ENCODE measurements at places on chromosomes 1 and 21. TPM values are rescaled to one million over a fixed set of nuclear protein-coding genes. Genes with fewer than 3 reads are reported as not detected.
A peak's percentile ranks its signal among the peaks of the same experiment; 100 is the strongest.

Gene CLCA2
- total RNA-seq = not detected

GRCh38 chr1:5615076-5615475 lies 377.1 kb downstream of the NPHP4 start:
- H3K27ac ChIP-seq = no peak overlapping the region
- DNase-seq = no peak
- H3K27me3 ChIP-seq = peaks cover 6% of the 10 kb centered on the region
- H3K4me3 ChIP-seq = no peak overlapping the region
- H3K4me1 ChIP-seq = no peaks in the 10 kb centered on the region
- H3K36me3 ChIP-seq = no peaks in the 10 kb centered on the region

DNA sequence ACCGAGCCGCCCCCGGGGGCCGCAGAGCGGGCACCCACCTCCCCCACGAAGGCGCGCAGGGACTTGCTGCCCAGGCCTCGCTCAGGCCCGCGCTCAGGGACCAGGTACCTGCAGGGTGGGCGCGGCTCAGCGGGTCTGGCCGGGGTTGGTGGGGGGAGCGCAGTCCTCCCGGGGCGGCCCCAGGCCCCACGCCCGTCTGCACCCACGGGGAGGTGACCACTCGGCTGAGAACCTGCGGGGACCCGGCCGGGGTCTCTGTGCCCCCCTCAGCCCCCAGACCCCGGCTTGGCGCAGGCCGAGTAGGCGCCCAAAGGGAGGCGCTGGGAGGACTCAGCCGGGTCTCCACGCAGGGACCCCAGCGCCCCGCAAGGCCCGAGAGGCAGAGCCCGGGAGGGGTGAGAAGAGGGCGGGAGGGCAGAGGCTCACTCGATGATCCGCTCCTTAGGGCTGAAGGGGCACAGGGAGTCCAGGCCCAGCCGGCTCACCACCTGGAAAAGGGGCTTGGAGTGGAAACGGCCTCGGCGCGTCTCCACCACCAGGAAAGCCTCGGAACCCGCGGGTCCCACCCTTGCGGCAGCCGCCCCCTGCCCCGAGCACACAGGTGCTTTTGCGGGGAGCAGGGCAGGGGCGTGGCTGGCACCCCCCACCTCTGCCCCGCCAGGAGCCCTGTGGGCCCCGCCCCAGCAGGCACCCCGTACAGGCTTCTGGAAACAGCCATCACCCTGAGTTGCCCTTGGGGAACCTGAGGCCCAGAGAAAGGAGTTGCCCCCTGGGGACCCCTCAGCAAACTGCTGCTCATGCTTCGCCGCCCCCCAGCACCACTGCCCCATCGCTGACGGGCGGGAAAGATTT lies 9.3 kb downstream of the FTCD start:
- peaks cover 30% of the 10 kb centered on the region for H3K27me3 ChIP-seq
- H3K4me1 ChIP-seq = peaks cover 19% of the 10 kb centered on the region
- H3K36me3 ChIP-seq = no peaks in the 10 kb centered on the region
- DNase-seq = no peak
- H3K27ac ChIP-seq = no peak overlapping the region

DNA sequence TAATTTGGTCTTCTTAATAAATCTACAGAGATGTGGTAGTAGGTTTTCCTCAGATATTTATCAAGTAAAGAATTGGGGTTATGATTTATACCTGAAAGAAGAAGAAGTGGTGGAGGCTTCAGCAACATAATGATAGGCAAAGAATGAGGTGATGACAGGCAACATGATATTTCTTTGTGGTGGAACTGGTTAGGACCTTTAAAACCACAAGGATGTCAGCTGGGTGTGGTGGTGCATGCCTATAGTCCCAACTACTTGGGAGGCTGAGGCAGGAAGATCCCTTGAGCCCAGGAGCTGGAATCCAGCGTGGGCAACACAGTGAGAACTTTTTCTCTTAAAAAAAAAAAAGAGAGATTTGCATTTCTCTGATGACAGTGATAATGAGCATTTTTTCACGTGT lies 34.1 kb upstream of the COL11A1 start:
- no peak for DNase-seq
- H3K4me1 ChIP-seq = no peaks in the 10 kb centered on the region

DNA sequence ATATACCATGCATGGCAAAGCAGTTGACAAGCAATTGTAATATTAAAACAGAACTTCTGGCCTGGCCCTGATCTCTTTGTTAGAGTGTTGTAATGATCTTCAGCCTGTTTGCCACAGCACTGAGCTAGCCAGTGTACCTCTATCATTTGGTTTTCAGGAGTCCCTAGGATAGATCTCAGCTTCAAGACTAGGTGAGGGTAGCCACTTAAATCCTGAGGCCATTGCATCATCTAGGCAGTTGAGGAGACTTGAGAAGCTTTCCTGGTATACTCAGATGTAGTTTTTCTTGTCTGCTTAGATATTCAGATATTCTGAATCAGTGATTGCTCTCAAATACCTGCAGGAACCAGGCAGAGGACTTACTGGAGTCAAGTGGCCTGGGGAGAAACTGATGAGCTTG lies 14.7 kb downstream of the S1PR1 start:
- H3K4me1 ChIP-seq = peaks cover 4% of the 10 kb centered on the region
- no peak for DNase-seq
- no peaks in the 10 kb centered on the region for H3K27me3 ChIP-seq

Gene HSD17B7
- 60.1 TPM for total RNA-seq

DNA sequence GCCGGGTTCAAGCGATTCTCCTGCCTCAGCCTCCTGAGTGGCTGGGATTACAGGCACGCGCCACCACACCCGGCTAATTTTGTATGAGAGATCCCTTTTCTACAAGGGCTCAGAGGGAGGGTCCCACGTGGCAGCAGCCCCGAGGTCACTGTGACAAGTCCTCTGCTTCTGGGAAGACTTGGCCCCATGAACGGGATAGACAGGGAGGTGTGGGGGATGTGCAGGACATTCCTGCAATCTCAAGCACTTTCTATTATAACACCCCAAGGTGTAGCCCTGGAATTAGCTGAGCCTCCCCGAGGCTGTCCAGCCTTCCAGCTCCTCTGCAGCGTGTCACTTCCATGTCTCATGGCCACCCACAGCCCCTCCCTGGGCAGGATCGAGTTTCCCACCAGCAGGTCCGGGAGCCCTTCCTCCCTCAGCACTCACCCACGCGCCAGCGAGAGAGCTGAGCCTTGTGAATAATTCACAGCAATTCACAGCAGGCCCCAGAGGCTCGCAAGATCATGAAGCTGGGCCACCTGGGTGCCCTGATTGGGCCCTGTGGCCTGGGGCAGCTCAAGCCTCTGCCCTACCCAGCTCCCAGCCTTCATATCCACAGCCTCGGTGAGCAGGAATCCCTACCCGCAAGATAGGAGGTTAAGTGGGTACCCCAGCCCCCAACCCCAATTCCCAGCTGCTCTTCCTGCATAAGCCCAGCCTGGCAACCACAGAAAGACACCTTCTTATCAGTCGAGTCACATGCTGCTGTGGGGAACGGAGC lies 22.8 kb upstream of the RNU1-4 start:
- peaks cover 9% of the 10 kb centered on the region for H3K4me1 ChIP-seq
- no peak for DNase-seq
- H3K4me3 ChIP-seq = no peak overlapping the region
- peaks cover 5% of the 10 kb centered on the region for H3K27me3 ChIP-seq
- H3K27ac ChIP-seq = no peak overlapping the region
- H3K36me3 ChIP-seq = no peaks in the 10 kb centered on the region

- no peak for DNase-seq
- peaks cover 17% of the 10 kb centered on the region for H3K4me1 ChIP-seq
- no peaks in the 10 kb centered on the region for H3K36me3 ChIP-seq
- H3K4me3 ChIP-seq = no peak overlapping the region
- H3K27me3 ChIP-seq = no peaks in the 10 kb centered on the region
- H3K27ac ChIP-seq = no peak overlapping the region
These were observed 896 bp upstream of the PLA2G2A start for GRCh38 chr1:19980314-19980713.

GRCh38 chr1:243407284-243408018 lies 151.6 kb downstream of the SDCCAG8 start:
- H3K4me3 ChIP-seq = no peak overlapping the region
- peaks cover 9% of the 10 kb centered on the region for H3K36me3 ChIP-seq
- no peaks in the 10 kb centered on the region for H3K27me3 ChIP-seq
- no peaks in the 10 kb centered on the region for H3K4me1 ChIP-seq
- no peak overlapping the region for H3K27ac ChIP-seq
- no peak for DNase-seq

Gene SPRR2F
- total RNA-seq = not detected

DNA sequence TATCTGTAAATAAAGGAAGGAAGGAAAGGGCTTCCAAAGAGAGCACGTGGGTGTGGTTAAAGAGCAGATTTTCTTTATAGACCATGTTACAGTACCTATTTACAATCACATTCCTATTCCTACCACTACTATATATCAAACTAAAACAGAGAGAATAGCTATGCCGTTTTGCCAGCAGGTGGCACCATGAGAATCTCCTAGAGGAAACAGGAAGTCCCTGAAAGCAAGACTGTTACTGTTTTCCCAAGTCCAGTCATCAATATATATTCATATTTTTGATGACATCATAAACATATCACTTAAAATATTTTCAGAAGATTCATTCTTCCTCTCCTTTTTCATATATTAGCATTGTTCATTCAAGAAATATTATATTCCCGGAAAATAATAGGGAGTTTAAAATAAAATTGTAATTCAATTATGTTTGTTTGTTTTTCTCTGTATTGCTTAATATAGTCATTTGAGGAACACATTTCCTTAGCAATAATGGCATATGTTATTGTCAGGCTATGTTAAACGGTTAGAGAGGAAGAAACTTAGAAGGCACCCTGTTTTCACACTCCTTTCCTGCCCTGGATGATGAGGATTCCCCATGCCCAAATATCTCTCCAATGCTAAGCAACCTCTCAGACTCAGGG lies 6.6 kb downstream of the CCDC190 start:
- H3K4me1 ChIP-seq = no peaks in the 10 kb centered on the region
- no peak overlapping the region for H3K27ac ChIP-seq
- H3K27me3 ChIP-seq = no peaks in the 10 kb centered on the region
- no peak overlapping the region for H3K4me3 ChIP-seq
- no peaks in the 10 kb centered on the region for H3K36me3 ChIP-seq

Gene GFI1
- 0.16 TPM for total RNA-seq

GRCh38 chr1:161307892-161308638 lies 1.7 kb downstream of the MPZ start:
- H3K4me3 ChIP-seq = peak overlapping the region; percentile 58
- H3K27me3 ChIP-seq = no peaks in the 10 kb centered on the region
- peaks cover 3% of the 10 kb centered on the region for H3K36me3 ChIP-seq
- peak overlapping the region; percentile 8 for H3K27ac ChIP-seq

Gene FOXJ3
- 40.2 TPM for total RNA-seq

Gene PPIAL4G
- total RNA-seq = not detected

DNA sequence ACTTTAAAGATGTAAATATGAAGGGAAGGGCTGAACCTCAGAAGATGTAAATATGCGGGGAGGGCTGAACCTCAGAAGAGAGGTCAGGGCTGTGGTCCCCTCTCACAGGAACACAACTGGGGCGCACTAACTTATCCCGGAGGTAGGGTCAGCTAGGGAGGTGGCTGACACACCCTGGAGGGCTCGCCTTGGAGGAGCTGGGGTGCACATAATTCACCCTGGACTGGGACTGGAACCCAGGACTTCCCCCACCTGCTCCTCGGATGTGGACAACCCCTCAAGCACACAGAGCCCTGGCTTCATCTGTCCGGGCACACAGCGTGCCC lies 13.9 kb upstream of the TTC39A start:
- peak overlapping the region; percentile 21 for H3K4me3 ChIP-seq
- H3K27me3 ChIP-seq = peaks cover 50% of the 10 kb centered on the region
- H3K4me1 ChIP-seq = peaks cover 22% of the 10 kb centered on the region
- no peak for DNase-seq

- H3K27ac ChIP-seq = no peak overlapping the region
- no peaks in the 10 kb centered on the region for H3K27me3 ChIP-seq
- H3K4me1 ChIP-seq = peaks cover 14% of the 10 kb centered on the region
- no peak for DNase-seq
These were observed 114.2 kb upstream of the ATP1A1 start for GRCh38 chr1:116258668-116259419.

DNA sequence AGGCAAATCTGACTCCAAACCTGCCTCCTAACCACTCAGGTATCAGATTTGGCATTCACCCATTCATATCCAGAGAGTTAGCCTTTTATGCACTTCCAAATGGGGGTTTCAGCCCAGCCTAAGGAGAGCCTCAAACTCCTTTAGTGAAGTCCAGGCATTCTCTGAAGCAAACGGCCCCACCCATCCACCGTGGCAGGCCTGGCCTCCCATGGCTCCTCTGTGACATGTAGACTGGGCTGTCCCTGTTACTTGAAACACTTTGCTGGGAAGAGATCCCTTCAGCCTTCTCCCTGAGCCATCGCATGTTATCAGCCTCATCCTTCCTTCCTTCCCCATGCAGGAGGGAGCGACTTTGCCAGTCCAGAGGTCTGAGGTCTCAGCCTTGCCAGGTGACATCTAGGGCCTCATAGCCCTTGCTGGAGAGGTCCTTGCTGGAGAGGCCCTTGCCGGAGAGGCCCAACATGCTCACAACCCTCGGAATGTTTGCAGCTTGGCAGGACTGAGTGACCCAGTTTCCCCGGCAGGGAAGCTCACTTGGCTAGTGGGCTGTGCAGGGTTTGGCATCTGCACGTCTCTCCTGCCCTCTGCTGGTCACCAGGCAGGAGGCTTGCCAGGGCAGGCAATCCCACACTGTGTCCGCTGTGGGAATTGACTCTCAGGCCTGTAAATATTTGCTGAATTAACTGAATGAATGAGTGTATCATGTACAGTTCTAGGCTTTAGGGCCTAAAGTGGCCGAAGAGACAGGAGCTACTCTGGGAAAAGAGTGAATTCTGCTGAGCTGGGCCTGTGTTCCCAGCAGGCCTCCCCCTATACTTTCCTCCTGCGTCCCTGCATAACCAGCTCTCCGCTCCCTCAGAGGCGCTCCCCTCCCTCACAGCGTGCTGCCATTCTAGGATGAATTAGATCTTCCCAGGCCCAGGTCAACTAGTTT lies 26.7 kb upstream of the RBM15 start:
- H3K36me3 ChIP-seq = no peaks in the 10 kb centered on the region
- H3K27ac ChIP-seq = peak overlapping the region; percentile 19
- no peaks in the 10 kb centered on the region for H3K27me3 ChIP-seq

DNA sequence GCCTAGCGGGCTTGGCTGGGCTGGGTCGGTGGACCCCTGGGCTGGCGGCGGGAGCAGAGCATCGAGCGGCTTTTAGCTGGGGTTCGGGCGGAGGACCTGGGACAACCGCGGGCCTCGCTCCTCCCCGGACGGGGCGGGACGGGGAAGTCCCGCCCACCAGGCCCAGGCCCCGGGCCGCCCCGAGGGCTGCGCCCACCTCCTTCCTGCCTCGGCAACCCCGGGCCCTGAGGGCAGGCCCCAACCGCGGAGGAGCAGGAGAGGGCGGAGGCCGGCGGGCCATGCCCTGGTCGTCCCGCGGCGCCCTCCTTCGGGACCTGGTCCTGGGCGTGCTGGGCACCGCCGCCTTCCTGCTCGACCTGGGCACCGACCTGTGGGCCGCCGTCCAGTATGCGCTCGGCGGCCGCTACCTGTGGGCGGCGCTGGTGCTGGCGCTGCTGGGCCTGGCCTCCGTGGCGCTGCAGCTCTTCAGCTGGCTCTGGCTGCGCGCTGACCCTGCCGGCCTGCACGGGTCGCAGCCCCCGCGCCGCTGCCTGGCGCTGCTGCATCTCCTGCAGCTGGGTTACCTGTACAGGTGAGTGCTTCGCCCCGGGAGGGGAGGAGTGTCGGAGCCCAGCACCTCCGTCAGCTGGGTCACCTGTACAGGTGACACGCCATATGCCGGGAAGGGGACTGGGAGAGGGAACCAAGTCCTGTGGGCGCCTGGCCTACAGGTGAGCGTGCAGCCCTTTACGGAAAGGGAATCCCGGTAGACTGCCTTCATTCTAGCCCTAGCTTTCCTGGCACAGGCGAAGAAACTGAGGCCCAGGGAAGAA lies at the start of gene XKR8:
Gene XKR8 (plus strand): TSS at position 182 of the 812 bp plus-strand sequence. CDS start 97 bp downstream, at position 279.
- H3K36me3 ChIP-seq = no peaks in the 10 kb centered on the region
- H3K4me3 ChIP-seq = peak within 1 kb of the TSS; percentile 86
- peaks cover 25% of the 10 kb centered on the region for H3K4me1 ChIP-seq
- H3K27me3 ChIP-seq = peaks cover 7% of the 10 kb centered on the region
- DNase-seq = peak; percentile 67
- H3K27ac ChIP-seq = peak within 1 kb of the TSS; percentile 89

Gene LYPD8
- total RNA-seq = not detected
